ENCODE measurements at places on chromosomes 2 and 18. TPM values are rescaled to one million over a fixed set of nuclear protein-coding genes. Genes with fewer than 3 reads are reported as not detected.

GRCh38 chr18:32769071-32769585 is 3.7 kb downstream of the KLHL14 start:
- no peak overlapping the region for H3K27ac ChIP-seq
- H3K36me3 ChIP-seq = no peaks in the 10 kb centered on the region
- H3K4me3 ChIP-seq = no peak overlapping the region
- DNase-seq = no peak
- peaks cover 43% of the 10 kb centered on the region for H3K27me3 ChIP-seq
- H3K4me1 ChIP-seq = peaks cover 8% of the 10 kb centered on the region

DNA sequence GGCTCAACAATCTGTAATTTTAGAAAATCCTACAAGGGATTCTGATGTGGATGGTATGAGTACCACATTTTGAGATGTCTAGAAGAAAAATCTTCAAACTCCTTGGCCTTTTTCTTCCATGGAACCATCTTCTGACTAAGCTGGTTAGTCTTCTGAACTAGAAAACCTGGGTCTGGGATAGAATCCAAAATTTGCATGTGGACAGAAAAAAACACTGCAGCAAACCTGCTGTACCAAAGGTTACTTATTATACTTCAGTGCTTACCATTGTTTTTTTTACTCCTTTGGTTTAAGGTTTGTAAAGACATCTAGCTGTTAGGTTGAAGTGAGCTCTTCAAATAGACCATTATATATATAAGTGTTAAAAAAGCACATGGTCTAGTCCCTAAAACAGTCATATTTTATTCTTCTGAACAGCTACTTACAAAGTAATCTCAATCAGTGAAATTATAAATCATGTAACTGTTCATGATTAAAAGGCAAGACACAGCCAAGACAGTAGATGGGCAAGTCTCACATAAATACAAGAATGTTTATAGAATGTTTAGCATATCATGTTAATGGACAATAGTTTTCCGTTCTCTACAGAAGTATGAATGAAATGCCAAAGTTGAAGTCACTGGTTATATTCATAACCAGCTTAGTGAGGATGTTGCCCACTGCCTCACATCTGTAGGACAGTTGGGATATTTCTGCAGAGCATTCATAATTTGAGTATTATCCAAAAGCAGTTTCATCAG is 85.5 kb downstream of the ORC4 start:
- H3K27me3 ChIP-seq = no peaks in the 10 kb centered on the region
- no peak overlapping the region for H3K4me3 ChIP-seq
- peaks cover 13% of the 10 kb centered on the region for H3K36me3 ChIP-seq
- DNase-seq = no peak

The POTEF gene
- total RNA-seq = not detected

GRCh38 chr2:14673351-14673875 is 40.9 kb downstream of the LRATD1 start:
- no peaks in the 10 kb centered on the region for H3K4me1 ChIP-seq
- H3K27me3 ChIP-seq = no peaks in the 10 kb centered on the region
- H3K36me3 ChIP-seq = no peaks in the 10 kb centered on the region
- no peak for DNase-seq
- H3K27ac ChIP-seq = no peak overlapping the region
- H3K4me3 ChIP-seq = no peak overlapping the region

The NLRC4 gene
- 0.23 TPM for total RNA-seq

DNA sequence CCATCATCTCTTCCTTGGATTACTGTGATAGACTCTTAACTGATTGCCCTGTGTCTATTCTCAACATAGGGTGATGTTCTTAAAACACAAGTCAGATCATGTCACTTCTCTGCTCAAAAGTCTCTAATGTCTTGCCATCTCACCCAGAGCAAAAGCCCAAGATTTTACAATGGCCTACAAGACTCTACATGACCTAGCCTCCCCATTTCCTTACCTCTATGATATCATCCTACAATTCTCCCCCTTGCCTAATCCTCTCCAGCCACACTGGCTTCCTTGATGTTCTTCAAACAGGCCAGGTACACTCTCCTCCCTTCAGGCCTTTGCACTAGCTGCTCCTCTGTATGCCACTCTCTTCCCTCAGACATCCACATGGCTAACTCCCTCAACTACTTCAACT is 55.1 kb downstream of the ROCK1 start:
- no peak for DNase-seq
- peaks cover 20% of the 10 kb centered on the region for H3K4me1 ChIP-seq
- H3K36me3 ChIP-seq = peaks cover 5% of the 10 kb centered on the region
- H3K27ac ChIP-seq = no peak overlapping the region

DNA sequence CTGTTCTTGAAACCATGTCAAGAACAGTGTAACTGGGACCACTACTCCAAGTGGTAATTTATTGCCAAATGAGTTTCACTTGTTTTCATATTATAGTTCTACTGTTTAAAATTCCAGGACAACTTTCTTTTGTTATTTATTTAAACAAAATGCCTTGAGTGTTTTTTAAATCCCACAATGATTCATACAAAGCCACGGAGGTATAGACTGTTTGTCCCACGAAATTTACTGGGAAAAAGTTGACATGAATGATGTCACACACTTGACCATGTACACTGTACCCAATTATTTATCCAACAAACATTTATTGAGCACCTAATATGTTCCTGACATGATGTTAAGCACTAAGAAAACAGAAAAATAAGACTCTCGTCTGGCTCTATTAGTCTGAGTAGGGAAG is 243.9 kb upstream of the SIX2 start:
- no peaks in the 10 kb centered on the region for H3K36me3 ChIP-seq
- no peak overlapping the region for H3K4me3 ChIP-seq
- peaks cover 1% of the 10 kb centered on the region for H3K27me3 ChIP-seq
- no peak overlapping the region for H3K27ac ChIP-seq

GRCh38 chr2:63073994-63074393 is 23.4 kb downstream of the OTX1 start:
- H3K4me3 ChIP-seq = no peak overlapping the region
- DNase-seq = no peak
- no peaks in the 10 kb centered on the region for H3K4me1 ChIP-seq
- no peaks in the 10 kb centered on the region for H3K36me3 ChIP-seq

The GEN1 gene
- 21.9 TPM for total RNA-seq

DNA sequence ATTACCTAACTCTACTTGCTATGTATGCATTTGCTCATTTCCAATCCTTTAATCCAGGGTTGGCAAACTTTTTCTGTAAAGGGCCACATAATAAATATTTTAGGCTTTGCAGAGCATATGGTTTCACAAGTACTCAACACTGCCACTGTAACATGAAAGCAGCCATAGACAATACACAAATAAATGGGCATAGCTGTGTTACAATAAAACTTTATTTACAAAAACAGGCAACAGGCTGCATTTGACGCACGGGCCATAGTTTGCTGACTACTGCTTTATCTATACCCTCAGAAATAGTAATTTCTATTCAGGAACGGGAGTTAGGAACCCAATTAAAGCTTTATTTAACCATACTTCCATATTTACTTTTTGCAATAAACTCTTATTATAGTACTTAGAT is 138.7 kb downstream of the DHRS9 start:
- no peaks in the 10 kb centered on the region for H3K36me3 ChIP-seq
- no peaks in the 10 kb centered on the region for H3K4me1 ChIP-seq
- H3K4me3 ChIP-seq = no peak overlapping the region
- DNase-seq = no peak

The SPP2 gene
- not detected for total RNA-seq

The SCYGR2 gene
- not detected for total RNA-seq

The CCDC121 gene
- total RNA-seq = 0.11 TPM

The CD207 gene
- not detected for total RNA-seq

DNA sequence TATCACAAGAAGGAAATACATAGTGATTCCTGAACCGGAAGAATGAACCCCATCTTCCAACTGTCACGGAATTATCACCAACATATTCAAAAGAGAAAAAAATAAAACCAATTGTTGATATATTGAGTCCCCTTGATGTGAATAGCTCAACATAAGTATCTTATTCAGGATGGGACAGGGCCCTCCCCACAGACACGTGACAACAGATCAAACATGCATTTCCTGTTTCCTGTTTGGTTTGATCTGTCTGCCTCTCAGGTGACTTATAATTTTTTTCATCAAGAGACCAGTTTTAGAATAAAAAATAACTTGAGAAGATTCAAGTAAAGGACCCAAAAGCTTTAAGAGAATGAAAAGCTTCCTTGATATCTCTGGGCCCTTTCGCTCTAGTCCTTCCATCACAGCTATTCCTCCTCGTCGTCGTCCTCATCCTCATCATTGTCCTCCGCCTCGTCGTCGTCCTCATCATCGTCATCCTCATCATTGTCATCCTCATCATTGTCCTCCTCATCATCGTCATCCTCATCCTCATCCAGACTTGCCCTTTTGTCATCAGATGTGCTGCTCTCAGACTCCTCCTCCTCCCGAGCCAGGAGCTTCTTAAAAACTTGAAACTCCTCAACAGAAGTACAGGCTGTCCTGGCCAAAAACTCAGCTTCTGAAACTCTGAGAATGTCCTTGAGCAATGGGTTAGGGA is 6.3 kb downstream of the MTERF4 start:
- DNase-seq = peak; percentile 42
- H3K27me3 ChIP-seq = no peaks in the 10 kb centered on the region
- peaks cover 61% of the 10 kb centered on the region for H3K4me1 ChIP-seq
- peak overlapping the region; percentile 85 for H3K27ac ChIP-seq

GRCh38 chr2:148529745-148530144 is 114.8 kb upstream of the EPC2 start:
- peak overlapping the region; percentile 11 for H3K27ac ChIP-seq
- H3K27me3 ChIP-seq = no peaks in the 10 kb centered on the region
- H3K4me3 ChIP-seq = no peak overlapping the region
- H3K4me1 ChIP-seq = peaks cover 70% of the 10 kb centered on the region

DNA sequence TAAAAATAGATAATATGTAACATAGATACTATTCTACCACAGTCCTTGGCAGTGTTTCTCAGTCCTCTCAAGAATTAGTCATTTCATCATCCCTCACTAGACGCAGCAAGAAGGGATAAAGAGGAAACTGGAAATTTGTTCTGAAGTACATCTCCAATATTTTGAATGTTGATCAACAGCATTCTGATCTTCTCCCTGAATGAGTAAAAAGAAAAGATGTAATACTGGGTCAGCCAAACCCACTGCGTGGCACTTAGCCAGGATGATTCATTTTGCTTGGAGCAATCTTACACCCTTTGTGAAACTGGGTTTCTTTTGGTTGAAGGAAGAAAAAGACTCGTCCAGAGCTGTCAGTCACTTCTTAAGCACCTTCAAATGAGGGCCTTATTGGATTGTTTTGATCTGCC is 54.1 kb downstream of the TAF1B start:
- H3K27me3 ChIP-seq = no peaks in the 10 kb centered on the region
- peaks cover 8% of the 10 kb centered on the region for H3K36me3 ChIP-seq
- H3K4me3 ChIP-seq = no peak overlapping the region
- peak; percentile 90 for DNase-seq

- H3K36me3 ChIP-seq = peaks cover 22% of the 10 kb centered on the region
- H3K27me3 ChIP-seq = no peaks in the 10 kb centered on the region
- H3K4me1 ChIP-seq = peaks cover 97% of the 10 kb centered on the region
- no peak overlapping the region for H3K4me3 ChIP-seq
- DNase-seq = no peak
Observed at GRCh38 chr2:101725515-101726192, 28.1 kb downstream of the MAP4K4 start.

DNA sequence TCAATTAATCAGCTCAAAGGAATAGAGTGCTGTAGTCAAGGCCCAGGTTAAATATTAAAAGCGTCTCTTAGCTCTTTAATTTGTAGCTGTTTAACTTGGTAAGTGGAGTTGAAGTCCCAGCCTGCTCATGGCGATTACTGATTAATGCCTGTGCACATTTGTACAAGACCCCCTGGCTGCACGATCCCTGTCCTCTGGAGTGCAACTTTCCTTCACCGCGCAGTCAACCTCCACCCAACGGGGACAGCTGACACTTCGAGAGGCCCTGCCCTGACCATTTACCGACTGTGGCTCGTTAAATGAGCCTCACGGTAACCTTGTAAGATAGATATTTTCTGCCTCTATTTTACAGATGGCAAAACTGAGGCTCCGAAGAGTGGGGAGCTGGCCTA is 5.5 kb upstream of the CYS1 start:
- no peaks in the 10 kb centered on the region for H3K36me3 ChIP-seq
- no peak overlapping the region for H3K27ac ChIP-seq
- peaks cover 57% of the 10 kb centered on the region for H3K27me3 ChIP-seq
- no peak overlapping the region for H3K4me3 ChIP-seq

- DNase-seq = peak; percentile 19
- H3K27ac ChIP-seq = no peak overlapping the region
- no peaks in the 10 kb centered on the region for H3K4me1 ChIP-seq
- H3K36me3 ChIP-seq = no peaks in the 10 kb centered on the region
- H3K27me3 ChIP-seq = no peaks in the 10 kb centered on the region
Observed at GRCh38 chr18:38790303-38790702, 1224.7 kb upstream of the CELF4 start.

The G6PC2 gene
- total RNA-seq = not detected

DNA sequence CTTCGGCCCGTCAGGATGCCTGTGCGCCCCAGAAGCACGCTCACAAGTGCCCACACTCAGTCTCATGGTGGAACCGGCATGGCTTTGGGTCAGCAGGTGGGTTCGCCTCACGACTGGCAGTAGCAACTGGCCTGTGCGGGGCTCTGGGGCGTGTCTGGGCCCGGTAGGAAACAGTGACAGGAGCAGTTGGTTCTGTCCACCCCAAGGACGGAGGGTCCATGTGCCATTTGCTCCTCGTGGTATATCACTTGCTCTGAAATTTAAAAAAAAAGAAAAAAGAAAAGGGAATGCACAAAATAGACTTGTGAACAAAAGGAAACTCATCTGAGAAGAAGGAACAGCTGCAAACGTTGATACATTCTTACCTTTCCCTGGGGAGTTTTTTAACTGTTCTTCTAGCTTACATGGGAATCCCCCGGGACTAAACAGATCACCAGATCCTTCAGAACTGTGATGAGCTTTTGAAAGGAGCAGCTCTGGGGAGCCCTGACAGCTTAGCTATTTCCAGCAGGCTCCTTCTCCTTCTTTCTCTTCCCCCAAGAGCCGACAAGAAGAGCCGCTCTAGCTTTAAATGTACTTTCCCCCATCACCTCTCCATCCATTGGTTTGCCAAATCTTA is 42.8 kb downstream of the TRAPPC12 start:
- H3K36me3 ChIP-seq = peaks cover 43% of the 10 kb centered on the region
- no peaks in the 10 kb centered on the region for H3K4me1 ChIP-seq
- DNase-seq = no peak

The KIAA2012 gene
- total RNA-seq = not detected

The YWHAQ gene
- total RNA-seq = 370 TPM

Measured in activated CD4-positive, alpha-beta T cell treated with anti-CD3 and anti-CD28 coated beads for 36 hours (primary cell).